ENCODE measurements at places on chromosomes 2 and 18.

DNA sequence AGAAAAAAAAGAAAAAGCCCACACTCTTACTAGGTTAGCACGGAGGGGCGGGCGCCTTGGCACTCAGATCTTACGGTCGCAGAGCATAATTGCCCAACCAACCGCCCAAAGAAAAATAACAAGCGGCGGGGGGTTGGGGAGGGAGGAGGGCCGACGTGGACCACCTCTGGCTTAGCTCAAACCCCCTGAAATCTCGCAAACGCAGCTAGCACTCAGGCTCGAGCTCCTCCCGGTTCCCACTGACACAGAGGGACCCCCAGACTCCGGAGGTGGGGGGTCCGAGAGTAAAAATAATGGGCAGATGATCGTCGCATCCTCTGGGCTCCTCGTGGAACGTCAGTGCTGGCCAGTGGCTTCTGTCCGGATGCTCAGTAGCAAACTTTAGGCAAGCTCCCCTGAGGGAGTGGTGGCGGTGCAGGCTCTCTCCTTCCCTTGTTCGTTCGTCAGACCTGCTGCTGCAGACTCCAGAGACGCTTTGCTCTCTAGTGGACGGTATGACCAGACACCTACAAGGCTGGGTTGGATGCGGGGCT is 12.0 kb downstream of the CATIP start:
- DNase-seq, result peak; percentile 72

DNA sequence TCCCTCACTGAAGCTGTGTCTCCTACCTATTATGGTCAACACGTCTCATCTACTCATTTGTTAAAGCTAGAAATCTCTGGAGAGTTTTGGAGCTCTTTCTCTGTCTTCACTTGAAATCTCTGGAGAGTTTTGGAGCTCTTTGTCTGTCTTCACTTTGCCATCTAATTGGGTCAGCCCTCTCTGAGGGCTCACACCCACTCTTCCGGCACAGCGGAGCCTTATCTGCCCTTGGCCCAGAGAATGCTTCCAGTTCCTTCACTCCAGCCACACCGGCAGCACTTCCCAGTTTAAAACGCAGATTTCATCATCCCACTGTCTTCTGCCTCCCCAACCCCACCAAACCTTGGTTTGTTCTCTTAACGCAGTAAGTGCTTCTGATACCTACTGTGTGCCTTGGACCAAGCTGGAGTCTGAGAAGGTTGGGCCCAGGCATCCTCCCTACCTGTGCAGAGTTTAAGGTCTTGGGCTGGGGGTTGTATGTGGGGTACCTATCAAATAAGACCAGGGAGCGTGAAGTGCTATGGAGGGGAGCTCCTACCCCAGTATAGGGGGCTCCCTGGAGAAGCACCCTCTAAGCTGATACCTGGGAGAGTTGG is 5.0 kb downstream of the HPCAL1 start:
- peak; percentile 52 for DNase-seq

- DNase-seq, result no peak
Observed at GRCh38 chr2:223418604-223419199, 183.5 kb downstream of the SCG2 start.

GRCh38 chr18:23209796-23210195 is 74.5 kb downstream of the CABLES1 start:
- no peak for DNase-seq

DNA sequence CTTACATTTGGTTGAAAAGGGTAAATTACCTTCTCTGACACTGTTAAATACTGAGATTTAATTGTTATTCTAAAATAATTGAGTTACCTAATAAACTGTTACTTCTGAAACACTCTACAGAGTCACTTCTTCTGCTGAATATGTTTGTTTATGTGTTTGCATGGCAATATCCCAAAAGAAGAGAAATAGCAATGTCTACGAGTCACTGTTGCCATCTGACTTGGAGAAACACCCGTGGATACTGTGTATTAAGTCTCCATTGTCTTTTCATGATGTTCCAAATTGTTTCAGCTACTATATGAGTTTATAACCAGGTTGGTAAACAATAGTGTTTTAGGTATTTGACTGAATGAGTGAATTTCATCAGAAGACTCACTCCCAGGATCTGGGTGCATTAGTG is 754.2 kb upstream of the ID2 start:
- no peak for DNase-seq

DNA sequence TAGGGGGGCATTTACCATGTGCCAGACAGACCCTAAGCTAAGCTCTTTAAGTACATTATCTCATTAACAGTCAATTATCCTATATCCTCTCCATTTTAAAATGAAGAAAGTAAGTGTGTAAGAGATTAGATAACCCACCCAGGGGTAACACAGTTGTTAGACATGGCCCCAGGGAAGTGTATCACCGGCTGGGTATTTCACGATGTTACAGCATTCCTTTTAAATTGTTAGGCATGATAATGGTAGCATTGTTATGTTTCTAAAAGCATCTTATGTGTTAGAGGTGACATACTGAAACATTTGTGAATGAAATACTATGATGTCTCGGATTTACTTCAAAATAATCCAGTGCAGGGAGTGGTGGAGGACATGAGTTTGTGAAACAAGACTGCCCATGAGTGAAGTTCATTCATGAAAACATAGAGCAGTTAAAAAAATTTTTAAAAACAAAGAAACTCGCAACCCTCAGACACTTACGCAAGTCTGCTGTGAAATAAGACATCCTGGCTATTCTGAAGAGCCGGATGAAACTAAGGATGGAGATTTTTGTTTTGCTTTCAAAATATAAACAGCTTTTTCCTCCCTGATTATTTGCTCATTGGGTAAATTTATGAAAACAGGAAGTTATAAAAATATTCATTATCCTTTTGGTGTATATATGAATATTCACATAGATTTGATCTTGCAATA is 54.9 kb downstream of the IL1RL2 start:
- no peak for DNase-seq

DNA sequence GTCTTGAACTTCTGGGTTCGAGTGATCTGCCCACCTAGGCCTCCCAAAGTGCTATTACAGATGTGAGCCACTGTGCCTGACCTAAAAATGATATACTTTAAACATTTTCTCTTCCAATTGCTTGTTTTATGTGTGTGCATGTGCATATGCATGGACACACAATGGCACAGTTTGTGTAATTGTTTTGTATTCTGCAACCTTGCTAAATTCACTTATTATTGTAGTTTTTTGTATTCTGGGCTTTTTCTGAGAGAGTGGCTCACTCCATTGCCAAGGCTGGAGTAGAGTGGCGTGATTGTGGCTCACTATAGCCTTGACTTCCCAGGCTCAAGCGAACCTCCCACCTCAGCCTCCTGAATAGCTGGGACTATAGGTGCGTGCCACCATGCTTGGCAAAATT is 8.1 kb downstream of the HAT1 start:
- DNase-seq, result no peak

DNA sequence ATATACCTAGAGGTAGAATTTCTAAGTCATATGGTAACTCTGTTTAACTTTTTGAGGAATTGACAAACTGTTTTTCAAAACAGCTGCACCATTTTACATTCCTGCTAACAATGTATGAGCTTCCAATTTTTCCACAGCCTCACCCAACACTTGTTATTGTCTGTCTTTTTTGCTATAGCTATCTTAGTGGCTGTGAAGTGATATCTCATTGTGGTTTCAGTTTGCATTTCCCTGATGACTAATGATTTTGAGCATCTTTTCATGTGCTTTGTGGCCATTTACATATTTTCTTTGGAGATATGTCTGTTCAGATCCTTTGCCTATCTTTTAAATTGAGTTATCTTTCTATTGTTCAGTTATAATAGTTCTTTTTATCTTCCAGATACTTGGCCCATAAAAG is 273.8 kb downstream of the AGPS start:
- DNase-seq, result no peak

Measured in right cardiac atrium (tissue), 5 donors.